ENCODE measurements at places on chromosomes 13 and 19. TPM values are rescaled to one million over a fixed set of nuclear protein-coding genes. Genes with fewer than 3 reads are reported as not detected.

GRCh38 chr19:963486-963951 is 20.6 kb upstream of the WDR18 start:
- no peak for DNase-seq

DNA sequence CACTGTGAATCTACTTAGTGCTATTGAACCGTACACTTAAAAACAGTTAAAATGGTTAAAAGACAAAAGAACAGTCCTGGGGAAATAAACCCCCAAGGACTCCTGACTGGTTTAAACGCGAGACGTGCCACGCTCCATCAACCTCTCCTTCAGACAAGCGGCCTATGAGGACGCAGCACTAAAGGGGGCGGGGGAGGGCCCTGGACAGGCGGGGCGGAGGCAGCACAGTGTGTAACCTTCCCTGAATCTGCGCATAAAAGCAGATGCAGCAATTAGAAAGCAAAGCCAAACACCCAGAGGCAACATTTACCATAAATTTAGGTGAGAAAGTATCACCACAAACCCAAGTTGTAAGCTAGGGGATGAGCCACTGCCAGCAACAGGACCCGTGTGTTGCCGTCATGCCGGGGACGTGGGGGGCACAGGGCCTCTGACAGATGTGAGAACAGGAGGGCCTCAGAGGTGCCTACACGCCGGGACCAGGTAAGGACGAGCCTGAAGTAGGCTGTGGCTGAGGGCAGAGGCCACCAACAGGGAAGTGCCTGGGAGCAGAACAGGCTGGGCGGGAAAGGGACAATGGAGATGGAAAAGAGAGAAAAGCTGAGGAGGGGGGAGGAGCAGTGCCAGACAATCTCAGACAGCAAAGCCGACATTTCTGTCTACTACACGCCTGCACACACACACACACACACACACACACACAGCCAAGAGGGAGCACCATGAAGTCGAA is 15.3 kb upstream of the ADPRHL1 start:
- no peak for DNase-seq

DNA sequence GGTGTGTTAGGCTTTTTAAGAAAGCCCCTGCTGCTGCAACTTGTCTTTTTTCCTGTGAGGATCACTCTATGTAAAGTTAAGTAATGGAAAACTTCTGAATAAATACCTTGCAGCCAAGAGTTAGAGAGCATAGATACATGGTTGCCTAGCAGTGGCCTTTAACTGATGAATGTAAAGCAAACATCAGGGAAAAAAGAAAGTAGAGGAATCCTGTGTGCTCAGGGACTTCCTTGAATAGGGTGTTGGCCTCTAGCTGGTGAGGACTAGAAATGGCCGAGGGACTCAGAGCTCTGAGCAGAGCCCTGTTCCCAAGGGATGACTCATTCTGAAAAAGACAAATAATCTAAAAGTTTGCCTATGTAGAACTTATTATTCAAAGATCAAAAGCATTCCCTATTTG is 135.7 kb downstream of the MIPEP start:
- no peak for DNase-seq

DNA sequence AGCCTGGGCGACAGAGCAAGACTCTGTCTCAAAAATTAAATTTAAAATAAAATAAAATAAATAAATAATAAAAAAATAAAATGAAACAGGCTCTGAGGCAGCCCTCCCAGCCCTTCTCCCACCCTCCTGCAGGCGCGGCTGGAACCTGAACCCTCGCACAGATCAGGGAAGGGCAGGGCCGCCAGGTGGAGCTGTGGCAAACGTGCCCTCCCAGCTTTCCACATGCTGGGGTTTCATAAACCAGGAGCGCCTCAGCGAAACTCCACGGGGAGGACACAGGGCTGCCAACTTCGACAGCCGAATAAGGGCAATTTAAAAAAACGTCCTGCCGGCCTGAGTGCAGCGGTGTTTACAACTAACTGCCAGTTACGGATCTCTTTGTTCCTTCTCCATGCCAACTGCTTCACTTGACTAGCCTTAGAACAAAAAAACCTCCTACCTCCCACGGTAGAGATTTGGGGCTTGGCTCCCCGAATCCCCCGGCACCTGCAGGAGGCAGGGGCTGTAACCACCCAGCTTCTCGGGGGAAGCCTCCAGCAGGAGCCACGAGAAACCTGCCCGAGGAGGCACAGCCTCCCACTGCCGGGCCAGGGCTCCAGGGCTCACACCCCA is 15.9 kb downstream of the ZNF787 start:
- DNase-seq: peak; percentile 85

- no peak for DNase-seq
Measured at GRCh38 chr13:35856721-35857364, 274.3 kb downstream of the DCLK1 start.

DNA sequence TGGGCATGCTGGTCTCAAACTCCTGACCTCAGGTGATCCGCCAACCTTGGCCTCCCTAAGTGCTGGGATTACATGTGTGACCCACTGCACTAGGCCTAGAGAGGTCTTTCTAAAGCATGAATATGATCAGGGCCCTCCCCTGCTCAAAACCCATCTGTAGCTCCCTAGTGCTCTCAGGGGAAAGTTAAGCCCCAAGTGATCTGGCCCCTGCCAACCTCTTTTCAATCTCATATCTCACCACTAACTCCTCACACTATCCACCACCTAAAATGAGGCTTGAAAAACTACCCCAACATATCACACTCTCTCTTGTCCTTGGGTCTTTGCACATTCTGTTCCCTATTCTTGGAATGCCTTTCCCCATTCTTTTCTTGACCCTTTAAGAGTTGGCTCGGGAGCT is 2.0 kb upstream of the DMWD start:
- no peak for DNase-seq

- DNase-seq: no peak
Measured at GRCh38 chr13:44191103-44191502, 182.5 kb upstream of the SERP2 start.

MCEMP1 gene
- not detected for total RNA-seq

SLC25A15 gene
- 21.1 TPM for total RNA-seq

DNA sequence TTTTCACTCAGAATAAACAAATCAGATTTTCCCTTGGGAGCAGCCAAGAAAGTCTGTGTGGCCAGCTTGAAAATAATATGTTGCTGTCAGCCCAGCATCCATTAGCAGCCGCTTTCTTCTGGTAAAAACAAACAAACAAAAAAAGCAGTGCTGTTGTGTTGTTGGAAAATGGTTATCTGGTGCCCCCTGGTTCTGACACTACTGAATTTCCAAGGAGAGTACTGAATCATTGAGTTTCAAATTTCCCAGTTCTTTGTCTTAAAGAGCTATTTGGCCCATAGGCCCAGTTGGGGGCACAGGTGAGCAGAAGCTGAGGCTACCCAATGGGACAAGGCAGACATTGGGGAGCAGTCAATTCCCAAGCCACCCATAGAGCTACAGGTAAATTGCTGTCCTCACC is 995.9 kb downstream of the UQCRFS1 start:
- DNase-seq: peak; percentile 49

GRCh38 chr13:93399212-93399611 is 172.6 kb downstream of the GPC6 start:
- DNase-seq: no peak

- DNase-seq: peak; percentile 90
Measured at GRCh38 chr13:27966641-27967202, 2.4 kb downstream of the CDX2 start.

GRCh38 chr13:27665761-27666160 is 44.1 kb downstream of the POLR1D start:
- DNase-seq: no peak

GRCh38 chr19:459724-460511 is 915 bp downstream of the SHC2 start:
- DNase-seq: peak; percentile 61

GRCh38 chr13:95191821-95192563 is 109.3 kb downstream of the ABCC4 start:
- peak; percentile 89 for DNase-seq

GRCh38 chr13:61777271-61777670 is 361.6 kb upstream of the PCDH20 start:
- no peak for DNase-seq

DNA sequence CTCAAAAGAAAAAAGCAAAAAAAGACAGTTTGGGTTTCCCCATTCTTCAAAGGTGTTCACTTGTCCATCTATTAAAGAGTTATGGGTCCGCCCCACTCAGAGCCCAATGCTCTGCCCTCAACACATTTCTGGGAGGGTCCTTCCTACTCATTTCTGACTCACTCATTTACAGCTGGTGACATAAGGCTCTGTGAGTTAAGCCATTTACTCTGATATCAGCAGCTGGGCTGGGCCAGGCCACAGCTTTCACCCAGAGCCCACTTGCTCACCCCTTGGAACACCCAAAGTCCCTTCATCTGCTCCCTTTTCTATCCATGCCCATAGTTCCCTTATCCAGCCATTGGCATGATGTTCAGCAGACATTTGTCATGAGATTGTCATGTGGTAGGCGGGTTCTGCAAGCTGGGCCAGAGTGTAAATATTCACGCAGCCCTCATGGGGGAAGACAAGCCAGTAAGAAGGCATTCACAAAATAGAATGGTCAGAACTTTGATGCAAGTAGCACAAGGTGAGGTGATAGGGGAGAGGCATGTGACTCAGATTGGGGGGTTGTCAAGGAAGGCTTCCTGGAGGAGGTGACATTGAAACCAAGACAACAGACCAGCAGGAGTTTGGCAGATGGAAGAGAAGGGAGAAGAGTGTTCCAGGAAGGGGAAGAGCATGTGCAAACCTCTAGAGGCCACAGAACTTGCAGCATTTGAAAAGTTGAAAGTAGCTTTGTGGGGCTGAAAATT is 5.9 kb downstream of the MAST1 start:
- no peak for DNase-seq

DNA sequence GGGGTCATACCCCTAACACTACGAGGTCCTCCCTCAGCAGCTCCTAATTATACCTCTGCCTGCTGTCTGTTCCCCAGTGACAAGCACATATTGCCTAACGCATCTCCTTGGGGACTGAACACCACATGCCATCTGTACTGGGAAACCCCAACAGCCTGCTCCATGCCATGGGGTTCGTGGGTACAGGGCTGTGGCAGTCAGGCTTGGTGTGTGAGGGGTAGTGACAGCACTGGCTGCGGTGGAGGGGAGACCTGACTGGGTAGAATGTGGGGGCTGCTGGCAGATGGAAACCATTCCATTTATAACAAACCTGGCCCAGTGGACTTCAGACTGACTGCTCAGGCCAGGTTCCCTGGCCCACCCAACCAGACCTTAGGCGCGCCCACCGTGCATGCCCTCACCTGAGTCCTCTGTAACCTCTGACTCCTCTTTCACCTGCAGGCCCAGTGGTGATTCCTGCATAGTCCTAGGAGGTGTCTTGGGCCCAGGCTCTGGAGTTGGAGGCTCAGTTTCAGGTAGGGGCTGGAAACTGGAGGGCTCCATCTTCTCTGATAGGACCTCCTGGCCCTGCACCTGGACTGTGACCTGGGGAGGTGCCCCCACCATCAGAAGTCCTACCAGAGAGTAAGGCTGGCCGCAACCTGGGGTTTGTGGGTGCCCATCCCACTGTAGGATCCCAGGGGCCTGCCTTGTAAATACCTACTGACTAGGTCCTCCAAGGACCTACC is 3.0 kb downstream of the MZF1 start:
- no peak for DNase-seq
